ENCODE measurements at places on chromosomes 3 and 15. TPM values are rescaled to one million over a fixed set of nuclear protein-coding genes. Genes with fewer than 3 reads are reported as not detected.

DNA sequence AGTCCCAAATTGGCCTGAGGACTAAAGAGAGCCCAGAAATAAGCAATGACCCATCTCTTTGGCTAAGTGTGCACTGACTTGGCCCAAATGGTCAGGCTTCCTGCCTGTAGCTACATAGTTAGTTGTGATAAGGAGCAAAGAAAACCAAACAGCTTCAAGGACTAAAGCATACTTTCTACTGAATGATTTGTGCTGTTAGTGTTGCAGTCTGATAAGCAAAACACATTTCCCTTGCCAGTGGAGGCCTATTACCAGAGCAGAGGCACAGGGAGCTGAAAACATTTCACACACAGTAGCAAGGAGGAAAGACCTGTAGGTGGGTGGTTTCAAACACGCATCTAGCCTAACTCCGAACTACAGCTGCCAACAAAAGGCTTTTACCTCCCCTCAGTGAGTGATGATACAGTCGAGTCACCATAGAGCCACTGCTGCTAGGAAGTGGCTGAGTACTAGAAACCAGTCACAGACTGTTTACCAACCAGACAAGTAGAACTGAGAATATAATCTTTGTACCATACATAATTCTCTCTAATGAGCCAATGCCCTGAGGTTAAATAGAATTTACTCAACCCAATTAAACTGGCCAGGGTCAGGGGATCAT, 222.3 kb upstream of the THBS1 start:
- no peak overlapping the region for H3K4me3 ChIP-seq
- H3K27me3 ChIP-seq, result no peaks in the 10 kb centered on the region
- no peak overlapping the region for H3K27ac ChIP-seq
- DNase-seq, result no peak
- H3K36me3 ChIP-seq, result no peaks in the 10 kb centered on the region

DNA sequence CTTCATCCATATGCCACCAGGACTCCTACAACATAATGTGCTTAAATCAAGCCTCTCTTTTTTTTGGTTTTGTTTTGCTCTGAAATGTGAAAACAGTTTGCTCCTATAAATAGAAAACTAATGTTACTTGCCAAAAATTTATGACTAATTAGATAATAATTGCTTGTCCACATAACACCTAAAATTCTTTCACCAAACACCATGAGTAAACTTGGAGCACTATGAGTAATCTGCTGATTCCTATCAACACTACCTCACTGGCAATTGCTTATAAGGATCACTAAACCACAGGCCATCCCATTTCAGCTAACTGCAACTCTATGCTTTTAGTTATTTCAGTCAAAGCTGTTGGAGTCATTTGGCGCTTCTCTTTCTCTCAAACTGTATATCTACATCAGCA, 252.7 kb downstream of the EPHA3 start:
- H3K36me3 ChIP-seq, result no peaks in the 10 kb centered on the region
- H3K4me3 ChIP-seq, result no peak overlapping the region
- no peaks in the 10 kb centered on the region for H3K4me1 ChIP-seq
- no peaks in the 10 kb centered on the region for H3K27me3 ChIP-seq
- H3K27ac ChIP-seq, result no peak overlapping the region

DNA sequence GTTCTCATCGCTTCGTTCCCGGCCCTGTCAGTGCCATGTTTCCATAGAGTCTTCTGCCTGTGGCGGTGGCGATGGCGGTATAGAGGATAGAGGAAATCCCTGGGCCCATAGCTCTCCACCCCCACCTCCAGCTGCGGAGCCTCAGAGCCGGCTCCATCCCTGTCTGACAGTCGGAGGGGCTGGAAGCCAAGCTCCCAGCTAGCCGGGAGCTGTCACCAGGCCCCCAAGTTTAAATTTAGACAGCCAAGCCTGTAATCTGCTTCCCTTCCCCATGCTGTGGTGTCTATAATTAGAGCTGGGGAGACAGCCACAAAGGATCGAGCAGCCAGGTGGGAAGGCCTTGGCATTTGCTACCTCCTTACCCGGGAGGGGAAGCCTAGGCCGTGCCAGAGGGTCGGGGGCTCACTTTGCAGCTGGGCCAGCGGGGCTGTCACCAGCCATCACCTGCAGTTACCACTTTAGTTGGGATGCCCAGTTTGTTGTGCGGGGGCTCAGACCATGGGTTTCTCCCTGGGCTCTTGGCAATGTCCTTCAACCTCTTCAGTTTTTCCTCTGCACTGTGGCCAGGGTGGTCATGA, 56.3 kb upstream of the SEC13 start:
- no peaks in the 10 kb centered on the region for H3K36me3 ChIP-seq
- H3K4me3 ChIP-seq, result no peak overlapping the region
- H3K4me1 ChIP-seq, result no peaks in the 10 kb centered on the region
- H3K27ac ChIP-seq, result no peak overlapping the region
- H3K27me3 ChIP-seq, result no peaks in the 10 kb centered on the region
- DNase-seq, result no peak

DNA sequence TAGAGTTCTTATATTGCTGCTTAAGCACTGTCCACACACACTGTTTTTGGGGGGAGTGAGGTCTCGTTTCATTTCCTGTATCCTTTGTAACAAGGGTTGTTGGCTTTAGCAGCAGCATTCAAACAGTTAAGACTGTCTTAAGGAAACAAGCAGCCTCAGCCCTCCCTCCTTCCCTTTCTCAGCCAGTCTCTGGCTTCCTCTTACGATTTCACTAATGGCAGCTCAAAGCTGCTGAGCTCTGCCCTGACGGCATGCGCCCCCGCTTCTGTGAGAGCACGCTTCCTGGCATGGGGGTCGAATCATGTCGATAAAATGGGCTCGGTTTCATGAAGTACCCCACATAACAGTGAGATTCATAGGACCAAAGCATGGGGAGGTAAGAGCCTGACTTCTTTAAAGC, 105.0 kb downstream of the KLHL25 start:
- peaks cover 10% of the 10 kb centered on the region for H3K36me3 ChIP-seq
- H3K4me3 ChIP-seq, result peak overlapping the region; percentile 62
- H3K27ac ChIP-seq, result peak overlapping the region; percentile 97
- no peaks in the 10 kb centered on the region for H3K27me3 ChIP-seq
- H3K4me1 ChIP-seq, result peaks cover 67% of the 10 kb centered on the region
- peak; percentile 84 for DNase-seq

DNA sequence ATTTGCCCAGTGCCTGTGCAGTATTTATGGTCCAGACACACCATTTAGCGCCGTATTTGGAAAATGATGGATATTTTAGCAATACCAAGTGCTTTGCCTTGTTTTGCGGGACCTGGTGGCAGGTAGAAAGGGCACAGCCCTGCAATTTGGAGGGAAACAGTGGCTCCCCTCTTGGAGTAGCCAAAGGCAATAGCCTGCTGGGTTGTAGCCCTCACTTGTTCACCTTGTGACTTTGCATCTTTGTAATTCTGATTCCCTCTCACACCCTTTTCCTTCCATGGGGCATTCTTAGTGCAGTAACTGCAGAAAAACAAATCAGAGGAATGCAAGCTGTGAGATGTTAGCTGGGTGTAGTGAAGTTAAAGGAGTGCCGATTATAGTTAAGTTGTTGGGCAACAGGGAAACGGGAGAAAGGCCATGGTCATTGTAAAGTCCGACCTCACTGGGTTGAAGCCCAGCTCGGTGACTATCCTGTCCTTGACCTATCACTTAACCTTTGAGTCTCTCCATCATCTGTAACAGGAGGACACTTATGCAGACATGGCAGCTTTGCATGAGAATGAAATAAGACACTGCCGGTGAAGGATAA, 131.0 kb upstream of the KLHL25 start:
- DNase-seq, result no peak
- no peaks in the 10 kb centered on the region for H3K36me3 ChIP-seq
- no peaks in the 10 kb centered on the region for H3K27me3 ChIP-seq
- no peak overlapping the region for H3K4me3 ChIP-seq
- H3K4me1 ChIP-seq, result no peaks in the 10 kb centered on the region

- no peak overlapping the region for H3K27ac ChIP-seq
- no peak overlapping the region for H3K4me3 ChIP-seq
- DNase-seq, result no peak
- no peaks in the 10 kb centered on the region for H3K36me3 ChIP-seq
These were observed 259.3 kb downstream of the MAGI1 start for GRCh38 chr3:65779390-65779789.

- no peak overlapping the region for H3K27ac ChIP-seq
- no peak overlapping the region for H3K4me3 ChIP-seq
- DNase-seq, result no peak
- no peaks in the 10 kb centered on the region for H3K36me3 ChIP-seq
- no peaks in the 10 kb centered on the region for H3K27me3 ChIP-seq
- H3K4me1 ChIP-seq, result no peaks in the 10 kb centered on the region
These were observed 357.4 kb downstream of the RORA start for GRCh38 chr15:60871731-60872130.

- H3K4me3 ChIP-seq, result no peak overlapping the region
- H3K27me3 ChIP-seq, result no peaks in the 10 kb centered on the region
- no peaks in the 10 kb centered on the region for H3K4me1 ChIP-seq
- H3K27ac ChIP-seq, result no peak overlapping the region
These were observed 16.0 kb downstream of the SEC61A1 start for GRCh38 chr3:128068156-128068620.

The ECE2 gene
- total RNA-seq, result not detected

The ZNF620 gene
- 2.9 TPM for total RNA-seq

- no peaks in the 10 kb centered on the region for H3K27me3 ChIP-seq
- H3K4me1 ChIP-seq, result peaks cover 11% of the 10 kb centered on the region
- no peak overlapping the region for H3K27ac ChIP-seq
- peaks cover 4% of the 10 kb centered on the region for H3K36me3 ChIP-seq
These were observed 27.2 kb downstream of the FEM1B start for GRCh38 chr15:68304589-68305337.

The SLC24A5 gene
- not detected for total RNA-seq

DNA sequence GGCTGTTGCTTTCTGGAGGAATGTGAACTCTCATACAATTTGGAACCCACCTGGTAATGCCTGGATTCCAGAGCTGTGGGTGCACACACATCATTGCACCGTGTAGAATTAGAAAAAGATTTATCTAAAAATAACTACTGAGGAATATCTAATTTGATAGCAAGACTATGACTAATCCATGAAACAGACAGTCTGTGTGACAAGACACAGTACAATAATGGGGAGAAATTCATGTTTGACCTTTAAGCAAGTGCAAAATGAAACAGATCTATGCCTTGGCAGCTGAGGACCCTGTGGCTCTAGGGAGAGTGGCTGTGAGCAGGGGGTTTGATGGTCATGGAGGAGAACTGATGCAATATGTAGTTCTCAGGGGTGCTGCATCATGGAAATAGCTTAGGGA, 7.9 kb upstream of the DOCK3 start:
- H3K4me3 ChIP-seq, result no peak overlapping the region
- H3K27ac ChIP-seq, result no peak overlapping the region
- H3K4me1 ChIP-seq, result no peaks in the 10 kb centered on the region
- no peak for DNase-seq
- H3K27me3 ChIP-seq, result peaks cover 5% of the 10 kb centered on the region

GRCh38 chr15:93298901-93299300, 209.9 kb upstream of the RGMA start:
- no peak overlapping the region for H3K4me3 ChIP-seq
- H3K36me3 ChIP-seq, result no peaks in the 10 kb centered on the region
- no peaks in the 10 kb centered on the region for H3K4me1 ChIP-seq
- DNase-seq, result no peak
- no peaks in the 10 kb centered on the region for H3K27me3 ChIP-seq

DNA sequence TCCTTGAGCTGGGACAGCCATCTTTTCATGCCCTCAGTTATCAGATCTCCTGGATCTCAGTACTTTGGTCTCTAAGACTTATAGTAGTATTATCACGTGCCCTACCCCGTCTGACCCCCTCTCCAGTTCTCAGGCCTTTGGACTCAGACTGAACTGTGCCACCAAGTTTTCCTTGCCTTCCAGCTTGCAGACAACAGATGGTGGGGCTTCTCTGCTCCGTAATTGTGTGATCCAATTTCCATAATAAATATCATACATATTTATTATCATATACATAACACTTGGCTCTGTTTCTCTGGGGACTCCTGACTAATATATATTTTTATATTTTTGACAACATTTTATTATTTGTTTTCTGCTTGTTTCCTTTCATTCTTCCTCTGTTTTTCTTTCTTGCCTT, 458.8 kb upstream of the SEMA6D start:
- no peaks in the 10 kb centered on the region for H3K27me3 ChIP-seq
- H3K4me3 ChIP-seq, result no peak overlapping the region
- no peaks in the 10 kb centered on the region for H3K4me1 ChIP-seq

The TERC gene
- 13.7 TPM for total RNA-seq

DNA sequence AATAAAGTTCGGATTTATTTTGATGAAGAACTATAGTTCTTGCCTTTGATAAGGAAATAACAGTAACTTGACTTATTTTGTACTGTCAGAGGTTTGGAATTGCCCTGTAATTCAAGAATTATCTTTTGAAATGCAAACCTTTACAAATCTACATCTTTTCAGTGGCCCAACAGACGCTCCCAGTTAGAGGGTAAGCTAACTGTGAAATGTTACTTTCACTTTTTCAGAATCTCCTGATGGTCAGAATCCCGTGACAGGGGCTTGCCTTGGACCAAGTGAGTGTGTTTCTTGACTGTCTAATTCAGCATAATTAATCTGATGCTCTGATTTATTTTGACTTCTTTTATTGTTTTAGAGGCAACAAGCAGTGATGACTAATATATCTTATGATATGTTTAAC, 262.5 kb downstream of the PLOD2 start:
- H3K27me3 ChIP-seq, result no peaks in the 10 kb centered on the region
- no peak for DNase-seq
- no peaks in the 10 kb centered on the region for H3K4me1 ChIP-seq
- no peak overlapping the region for H3K4me3 ChIP-seq
- H3K27ac ChIP-seq, result no peak overlapping the region

DNA sequence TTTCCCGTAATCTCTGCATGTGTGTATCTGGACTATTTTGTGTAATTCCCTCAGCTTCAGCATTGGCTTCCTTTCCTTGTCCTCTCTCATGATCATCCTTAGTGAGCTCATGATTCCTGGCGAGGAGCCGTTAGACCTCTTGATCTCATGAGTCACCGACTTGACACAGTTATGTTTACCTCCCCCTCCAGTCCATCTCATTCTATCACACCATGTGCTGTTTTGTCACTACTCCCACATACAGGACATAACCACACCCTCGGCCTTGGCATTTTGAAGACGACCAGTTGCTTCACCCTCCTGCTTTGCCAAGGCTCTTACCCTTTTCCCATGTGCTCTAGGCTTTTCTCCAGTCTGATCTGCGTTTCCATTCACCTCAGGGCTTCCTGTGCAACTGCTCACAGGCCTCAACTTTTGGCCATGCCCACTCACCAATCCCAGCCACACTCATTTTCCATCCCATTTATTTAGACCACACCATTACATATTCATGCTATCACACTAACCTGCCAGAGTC, 41.5 kb downstream of the CP start:
- H3K27me3 ChIP-seq, result no peaks in the 10 kb centered on the region
- H3K4me1 ChIP-seq, result peaks cover 4% of the 10 kb centered on the region
- H3K27ac ChIP-seq, result no peak overlapping the region
- no peak for DNase-seq
- H3K4me3 ChIP-seq, result no peak overlapping the region
- no peaks in the 10 kb centered on the region for H3K36me3 ChIP-seq

The CCDC39 gene
- total RNA-seq, result 0.43 TPM

The ATP13A5 gene
- total RNA-seq, result not detected

The GOLGA8M gene
- total RNA-seq, result not detected

GRCh38 chr15:51580385-51580784, 42.2 kb downstream of the DMXL2 start:
- no peaks in the 10 kb centered on the region for H3K27me3 ChIP-seq
- no peak for DNase-seq
- no peak overlapping the region for H3K27ac ChIP-seq
- no peak overlapping the region for H3K4me3 ChIP-seq
- no peaks in the 10 kb centered on the region for H3K36me3 ChIP-seq

The WDR73 gene
- 21.6 TPM for total RNA-seq

- no peak overlapping the region for H3K4me3 ChIP-seq
- no peaks in the 10 kb centered on the region for H3K4me1 ChIP-seq
- H3K27ac ChIP-seq, result no peak overlapping the region
- no peaks in the 10 kb centered on the region for H3K27me3 ChIP-seq
- no peaks in the 10 kb centered on the region for H3K36me3 ChIP-seq
These were observed 126.7 kb downstream of the ATP10A start for GRCh38 chr15:25736461-25736860.

All from GM12878 (cell line).